Stimulated activated CD4-positive, alpha-beta T cell treated with anti-CD3 and anti-CD28 coated beads, Interleukin-12 subunit alpha, Interleukin-12 subunit beta, amount 100 ng/mL, for 4 hours (primary cell): ENCODE measurements at places on chromosomes 3 and 15.

- no peak for DNase-seq
These were observed 149.0 kb downstream of the APBA2 start for GRCh38 chr15:29034593-29035335.

DNA sequence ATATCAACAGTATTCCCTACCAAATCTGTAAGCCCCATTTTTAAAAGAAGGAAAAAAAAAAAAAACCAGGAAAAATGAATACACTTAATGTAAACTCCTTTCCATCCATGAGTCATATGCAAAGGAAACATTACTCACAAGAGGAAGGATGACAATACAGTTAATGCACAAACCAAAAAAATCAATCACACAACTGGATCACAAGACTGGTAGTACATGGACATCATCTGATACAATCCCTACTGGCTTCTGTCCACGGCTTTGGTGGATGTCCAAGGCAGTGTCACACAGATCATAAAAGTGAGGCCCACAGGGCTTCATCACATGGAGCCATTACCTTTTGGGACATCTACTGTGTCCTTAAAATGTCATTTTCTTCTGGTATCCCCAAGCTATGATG, 44.0 kb downstream of the SUCLG2 start:
- DNase-seq: no peak

DNA sequence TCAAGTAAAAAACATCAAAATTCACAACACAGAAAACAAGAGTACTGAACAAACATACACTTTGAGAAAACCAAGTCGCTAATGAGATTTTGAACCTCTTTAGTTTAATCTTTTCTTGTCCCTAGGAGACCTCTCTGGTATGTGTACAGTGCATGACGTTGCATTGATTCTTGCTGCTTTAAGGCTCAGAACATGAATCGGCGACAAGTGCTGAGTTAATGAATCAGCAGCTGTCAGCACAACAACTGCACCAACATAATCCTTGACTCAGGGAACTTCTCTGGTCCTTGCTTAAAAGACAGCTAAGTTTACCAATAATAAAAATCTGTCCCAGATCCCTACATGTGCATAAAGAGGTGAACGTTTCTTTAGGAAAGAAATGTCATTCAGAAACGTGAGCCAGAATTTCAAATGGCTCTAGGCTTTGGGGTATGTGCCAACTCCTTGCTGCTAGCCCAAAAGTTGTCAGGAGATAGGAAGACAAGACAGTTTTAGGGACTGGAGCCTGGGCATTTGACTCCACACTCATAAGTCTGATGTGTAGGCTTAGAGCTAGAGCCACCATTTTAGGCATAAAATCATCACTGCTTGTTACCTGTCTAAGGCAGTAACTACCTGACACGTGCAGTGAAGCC, 86.9 kb downstream of the IL5RA start:
- no peak for DNase-seq

- DNase-seq: no peak
These were observed 21.8 kb upstream of the RBP1 start for GRCh38 chr3:139561255-139561817.

DNA sequence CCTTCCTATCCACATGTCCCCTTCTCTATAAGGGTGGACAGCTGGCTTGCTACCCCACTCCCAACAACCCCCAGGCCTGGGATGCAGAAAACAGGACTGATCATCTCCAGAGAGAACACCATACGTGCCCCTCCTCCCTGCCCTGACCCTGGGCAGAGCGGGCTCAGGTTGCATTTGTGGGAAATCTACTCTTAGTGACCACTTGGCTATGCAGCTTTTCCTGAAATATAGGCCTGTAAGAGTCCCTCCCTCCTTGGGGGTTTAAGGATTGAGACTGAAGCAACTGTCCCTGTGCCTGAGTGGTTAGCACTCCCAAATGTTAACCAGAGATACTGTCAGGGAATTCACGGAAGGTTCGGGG, 11.7 kb downstream of the SH2D7 start:
- no peak for DNase-seq

DNA sequence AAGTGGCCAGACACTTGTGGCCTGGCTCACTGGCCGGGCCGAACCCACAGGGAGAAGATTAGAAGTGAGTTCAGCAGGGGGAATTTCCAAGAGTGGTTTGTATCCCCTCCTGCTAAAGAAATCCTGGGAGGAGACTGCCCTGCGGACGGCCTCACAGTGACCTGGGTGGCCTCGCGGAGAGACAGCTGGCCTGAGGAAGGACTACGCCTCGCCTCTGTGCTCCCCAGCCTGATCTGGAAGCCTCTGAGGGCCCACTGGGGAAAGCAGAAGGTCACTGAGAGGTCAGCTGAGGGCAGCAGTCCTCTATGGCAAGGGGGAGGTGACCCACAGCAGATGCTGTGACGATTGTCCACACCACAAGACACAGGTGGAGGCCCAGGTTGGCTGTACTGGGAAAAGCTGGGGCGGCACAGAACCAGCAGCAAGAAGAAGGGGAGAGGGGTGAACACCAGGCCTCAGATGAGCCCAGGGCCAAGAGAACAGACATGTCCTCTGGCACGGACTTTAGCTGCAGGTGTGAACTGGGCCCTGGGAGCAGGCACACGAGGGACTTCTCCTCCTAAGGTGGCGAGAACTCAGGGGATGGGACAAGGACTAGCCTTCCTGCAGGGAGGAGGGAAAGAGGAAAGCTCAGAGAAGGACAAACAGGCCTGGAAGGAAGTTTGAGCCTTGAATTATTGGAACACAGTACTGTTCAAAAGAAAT, 37.2 kb upstream of the DLG1 start:
- DNase-seq: no peak

GRCh38 chr15:40368719-40369473, 10.9 kb downstream of the DISP2 start:
- no peak for DNase-seq

DNA sequence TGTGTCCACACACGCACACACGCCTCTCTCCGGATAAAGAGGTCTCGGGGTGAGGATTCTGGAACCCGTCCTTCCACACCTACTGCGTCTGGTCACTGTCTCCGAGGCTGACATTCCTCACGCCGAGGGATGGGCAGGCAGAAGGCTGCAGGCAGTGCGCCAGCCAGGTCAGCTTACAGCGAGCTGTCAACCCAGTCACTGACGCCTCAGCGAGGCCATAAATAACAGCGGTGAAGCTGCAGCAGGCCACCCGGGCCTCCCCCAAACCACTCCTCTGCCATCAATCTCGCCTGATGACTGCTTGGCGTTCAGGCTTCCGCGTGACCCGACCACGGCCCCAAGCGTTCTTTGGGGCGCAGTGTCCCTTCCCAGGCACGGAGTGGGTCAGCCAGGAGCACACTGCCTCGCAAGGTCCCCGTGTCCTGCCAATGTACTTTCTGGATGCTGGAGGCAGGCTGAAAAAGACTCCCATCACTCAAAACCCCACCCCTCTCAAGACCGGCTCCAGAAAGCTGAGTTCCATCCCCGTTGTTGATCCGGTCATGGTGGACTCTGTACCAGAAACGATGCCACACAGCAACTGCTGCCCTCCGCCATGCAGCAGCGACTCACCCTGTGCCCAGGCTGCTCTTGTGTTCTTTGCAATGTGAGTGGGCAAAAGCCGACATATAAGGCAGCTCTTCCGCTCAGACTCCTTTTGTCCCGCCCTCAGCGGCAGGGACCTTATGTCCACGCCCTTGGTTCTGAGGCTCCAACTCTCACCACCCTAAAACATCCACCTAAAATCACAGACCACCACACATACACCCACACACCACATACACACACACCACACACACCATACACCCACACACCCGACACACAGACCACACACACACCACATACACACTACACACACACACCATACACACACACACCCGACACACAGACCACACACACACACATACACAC, 27.1 kb downstream of the CPN2 start:
- DNase-seq: no peak

DNA sequence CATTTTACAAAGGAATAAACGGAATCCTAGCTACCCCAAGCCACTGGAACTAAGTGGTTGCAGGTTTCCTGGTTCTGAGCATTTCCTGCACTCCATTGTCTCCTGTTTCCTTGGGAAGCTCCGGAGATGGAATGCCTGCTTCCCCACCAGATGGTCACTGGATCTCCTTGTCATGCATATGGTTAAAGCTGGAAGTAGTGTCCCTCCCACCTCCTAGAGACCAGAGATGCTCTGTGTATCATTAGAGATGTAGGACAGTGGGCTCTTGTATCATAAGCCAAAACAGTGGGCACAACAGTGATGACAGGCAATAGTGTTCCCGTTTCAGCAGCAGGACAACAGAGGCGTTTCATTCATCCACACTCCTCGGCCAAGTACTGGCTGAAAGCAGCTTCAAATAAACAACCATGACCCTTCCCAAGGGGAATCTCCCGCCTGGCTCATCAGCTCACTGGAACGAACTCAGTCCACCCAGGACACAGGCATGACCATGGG, 136.2 kb upstream of the EIF1B start:
- DNase-seq: no peak
